Fibroblast of skin of right quadriceps (primary cell): ENCODE measurements at places on chromosomes 13 and 19.

GRCh38 chr19:54877471-54877870 lies 3.4 kb downstream of the FCAR start:
- DNase-seq, result no peak

DNA sequence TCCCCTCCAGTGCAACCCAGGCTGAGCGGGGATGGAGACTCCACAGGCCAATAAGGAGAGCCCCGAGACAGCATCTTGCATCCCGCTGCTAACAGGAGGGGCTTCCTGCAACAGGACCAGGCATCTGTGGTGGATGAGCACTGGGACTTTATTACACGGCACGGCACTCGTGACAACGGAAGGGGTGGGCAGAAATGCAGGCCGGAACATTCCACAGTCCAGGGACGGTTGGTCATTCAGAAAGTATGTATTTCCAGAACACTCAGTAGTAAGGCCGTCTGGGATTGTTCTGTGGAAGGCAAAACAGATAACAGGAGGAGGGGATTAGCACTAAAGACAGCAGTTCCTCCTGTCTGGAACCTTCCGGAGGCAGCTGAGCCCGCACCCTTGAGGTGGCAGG lies 3.3 kb upstream of the TM6SF2 start:
- DNase-seq, result no peak

DNA sequence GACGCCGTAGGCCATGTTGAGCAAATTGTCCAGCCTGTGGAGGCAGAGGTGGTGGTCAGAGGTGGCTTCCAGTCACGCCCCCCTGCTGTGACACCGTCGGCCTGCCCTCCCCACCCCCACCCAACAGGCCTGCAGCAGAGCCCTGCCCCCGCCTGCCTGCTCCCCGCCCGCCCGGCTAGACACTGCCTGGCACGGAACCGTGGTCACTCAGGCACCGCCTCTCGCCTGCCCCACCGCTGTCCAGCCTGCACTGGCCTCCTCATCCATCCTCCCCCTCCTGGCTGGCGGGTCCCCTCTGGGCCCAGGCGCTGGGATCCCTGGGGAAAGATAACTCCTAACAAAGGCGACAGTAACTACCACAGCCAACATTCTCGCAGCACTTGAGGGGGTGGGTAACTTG lies 21.7 kb downstream of the PRKCSH start:
- no peak for DNase-seq

GRCh38 chr13:75660694-75661093 lies 24.6 kb downstream of the LMO7 start:
- DNase-seq, result no peak

- DNase-seq, result no peak
Observed at GRCh38 chr13:29935309-29935981, 85.0 kb upstream of the UBL3 start.

DNA sequence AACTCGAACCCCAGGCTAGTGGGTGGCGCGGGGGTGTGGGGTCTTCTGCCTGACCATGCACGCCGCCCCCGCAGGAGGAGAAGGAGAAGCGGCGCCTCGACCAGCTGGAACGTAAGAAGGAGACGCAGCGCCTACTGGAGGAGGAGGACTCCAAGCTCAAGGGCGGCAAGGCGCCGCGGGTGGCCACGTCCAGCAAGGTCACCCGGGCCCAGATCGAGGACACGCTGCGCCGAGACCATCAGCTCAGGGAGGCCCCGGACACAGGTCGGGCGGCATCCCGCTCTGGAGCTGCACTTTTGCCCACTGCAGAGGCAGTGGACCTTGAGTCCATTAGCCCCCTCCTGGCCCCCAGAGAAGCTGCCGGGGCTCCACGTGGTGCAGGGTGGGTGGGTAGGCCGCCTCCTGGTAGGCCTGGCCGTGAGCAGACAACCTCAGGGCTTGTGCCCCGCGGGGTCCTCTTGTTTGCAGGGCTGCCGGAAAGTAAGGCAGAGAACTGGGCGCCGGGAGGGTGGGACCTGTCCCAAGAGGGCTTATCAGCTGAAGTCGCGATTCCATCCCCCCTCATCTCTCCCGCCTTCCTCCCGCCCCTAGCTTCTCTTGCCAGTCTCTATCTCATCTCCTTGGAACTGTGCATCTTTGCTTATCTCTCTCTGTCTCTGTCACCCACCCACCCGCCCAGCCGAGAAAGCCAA lies 9.9 kb downstream of the CCDC124 start:
- DNase-seq, result no peak

GRCh38 chr19:1255186-1256161 lies 7.1 kb downstream of the MIDN start:
- DNase-seq, result no peak

GRCh38 chr13:31111136-31111535 lies 50.6 kb downstream of the HSPH1 start:
- peak; percentile 10 for DNase-seq

DNA sequence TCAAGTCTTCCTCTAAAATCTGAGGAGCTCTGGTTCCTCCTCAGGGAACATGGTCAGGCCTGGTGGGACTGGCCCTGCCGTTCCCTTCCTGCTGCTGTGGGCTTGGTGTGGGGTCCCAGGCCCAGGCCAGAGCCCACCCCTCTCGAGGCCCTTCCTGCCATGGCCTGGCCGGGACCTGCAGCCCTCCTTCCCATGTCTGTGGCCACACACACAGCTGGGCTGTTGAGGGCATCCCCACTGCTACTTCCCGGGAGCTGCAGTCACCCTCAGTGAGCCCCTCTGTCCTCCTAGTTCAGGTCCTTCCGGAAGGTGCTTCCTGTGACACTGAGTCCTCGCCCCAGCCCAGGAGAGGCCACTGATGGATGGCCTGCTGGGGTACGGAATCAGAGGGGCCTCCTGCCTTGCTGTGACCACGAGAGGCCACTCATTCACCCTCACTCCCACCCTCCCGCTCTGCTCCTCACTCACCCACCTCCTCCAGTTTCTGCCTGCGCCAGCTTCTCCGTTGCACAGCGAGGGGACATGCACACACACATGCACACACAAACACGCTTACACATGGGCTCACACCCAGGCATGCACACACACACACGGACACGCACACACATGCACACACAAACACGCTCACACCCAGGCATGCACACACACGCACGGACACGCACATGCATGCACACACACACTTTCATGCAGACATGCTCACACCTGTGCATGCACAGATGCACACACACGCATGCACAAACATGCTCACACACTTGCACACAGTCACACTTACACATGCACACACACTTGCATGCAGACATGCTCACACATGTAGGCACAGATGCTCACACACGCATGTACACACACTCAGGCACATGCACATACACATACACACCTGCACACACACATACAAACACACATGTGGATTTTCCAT lies 7.3 kb upstream of the MCF2L start:
- no peak for DNase-seq

- peak; percentile 62 for DNase-seq
Observed at GRCh38 chr13:47085346-47085745, 188.5 kb upstream of the HTR2A start.

GRCh38 chr13:113854238-113855011 lies 9.5 kb downstream of the GAS6 start:
- peak; percentile 51 for DNase-seq

DNA sequence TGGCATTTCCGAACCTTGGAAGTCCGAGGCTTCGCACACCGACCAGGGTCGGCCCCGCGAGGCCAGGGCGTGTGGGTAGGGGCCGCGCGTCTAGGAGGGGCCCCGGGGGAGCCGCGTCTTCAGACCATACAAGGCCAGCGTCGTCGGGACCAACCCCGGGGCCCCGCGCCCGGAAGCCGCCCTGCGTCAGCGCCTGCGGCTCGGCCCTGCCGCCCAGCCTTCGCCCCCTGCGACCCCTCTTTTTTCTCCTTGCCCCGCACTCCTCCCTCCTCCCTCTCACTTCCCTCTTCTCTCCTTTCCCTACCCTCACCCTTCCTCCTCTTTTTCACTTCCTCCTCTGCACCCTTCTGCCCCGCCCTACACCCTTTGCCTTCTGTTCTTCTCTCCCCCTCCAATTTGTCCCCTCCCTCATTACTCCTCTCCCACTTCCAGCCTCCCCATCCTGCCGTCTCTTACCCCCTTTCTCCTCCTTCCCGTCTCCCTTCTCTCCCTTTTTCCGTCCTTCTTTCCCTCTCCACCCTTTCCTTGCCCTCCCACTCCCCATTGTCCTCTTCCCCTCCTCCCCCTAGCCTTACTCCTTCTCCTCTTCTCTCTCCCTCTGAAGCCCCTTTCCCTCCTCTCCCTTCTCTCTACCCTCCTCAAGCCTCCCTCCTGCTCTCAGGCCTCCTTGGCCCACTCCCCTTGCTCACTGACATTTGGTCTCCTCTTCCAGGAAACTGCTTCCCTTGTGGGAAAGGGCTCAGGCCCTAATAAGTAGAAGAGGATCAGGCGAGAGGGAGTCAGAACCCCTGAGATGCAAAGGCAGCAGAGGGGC lies 2.2 kb upstream of the PLEKHG2 start:
- peak; percentile 62 for DNase-seq

GRCh38 chr13:49369866-49370265 lies 74.0 kb downstream of the CAB39L start:
- DNase-seq, result no peak

DNA sequence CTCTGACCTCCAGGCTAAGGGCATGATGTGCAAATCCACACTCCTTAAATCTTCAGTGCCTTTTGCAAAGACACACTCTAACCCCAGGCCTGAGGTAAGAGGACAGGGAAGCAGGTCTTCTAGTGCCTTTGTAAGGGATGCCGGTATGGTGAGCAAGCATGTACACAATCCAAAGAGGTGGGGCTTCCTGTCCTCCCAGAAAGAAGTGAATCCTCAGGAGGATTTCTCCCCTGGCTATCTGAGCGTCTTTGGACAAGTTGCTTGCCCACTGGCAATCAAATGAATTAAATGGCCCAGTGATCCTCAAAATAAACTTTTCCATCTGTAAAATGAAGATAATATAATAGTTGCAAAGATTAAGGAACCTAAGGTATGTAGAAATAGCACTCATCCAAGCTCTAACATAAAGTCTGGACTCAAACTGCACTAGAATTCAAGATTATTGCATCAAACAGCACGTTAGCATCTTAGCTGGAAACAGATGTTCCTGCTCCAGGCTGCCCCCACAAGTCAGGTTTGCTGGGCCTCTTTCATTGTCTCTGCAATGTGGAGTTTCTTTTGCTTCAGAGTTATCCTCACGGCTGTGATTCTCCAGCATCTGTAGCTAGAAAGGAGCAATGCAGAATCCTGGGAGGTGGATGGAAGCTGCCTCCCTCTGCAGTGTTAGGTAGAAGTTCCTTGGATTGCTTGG lies 249.6 kb downstream of the TSHZ3 start:
- peak; percentile 58 for DNase-seq
